ENCODE measurements at places on chromosomes 1 and 21.

GRCh38 chr1:35143737-35144508 is 49.0 kb downstream of the SFPQ start:
- no peak for DNase-seq

- DNase-seq: no peak
Observed at GRCh38 chr1:30420519-30421050, 302.8 kb downstream of the MATN1 start.

GRCh38 chr1:153608742-153609584 is 4.0 kb downstream of the S100A16 start:
- DNase-seq: no peak

- no peak for DNase-seq
Observed at GRCh38 chr1:39103328-39104157, 77.4 kb downstream of the NDUFS5 start.

- DNase-seq: no peak
Observed at GRCh38 chr1:173438675-173439074, 38.5 kb upstream of the PRDX6 start.

GRCh38 chr21:26653430-26653829 is 80.3 kb upstream of the CYYR1 start:
- no peak for DNase-seq

GRCh38 chr1:217521317-217521716 is 109.6 kb downstream of the GPATCH2 start:
- DNase-seq: no peak

DNA sequence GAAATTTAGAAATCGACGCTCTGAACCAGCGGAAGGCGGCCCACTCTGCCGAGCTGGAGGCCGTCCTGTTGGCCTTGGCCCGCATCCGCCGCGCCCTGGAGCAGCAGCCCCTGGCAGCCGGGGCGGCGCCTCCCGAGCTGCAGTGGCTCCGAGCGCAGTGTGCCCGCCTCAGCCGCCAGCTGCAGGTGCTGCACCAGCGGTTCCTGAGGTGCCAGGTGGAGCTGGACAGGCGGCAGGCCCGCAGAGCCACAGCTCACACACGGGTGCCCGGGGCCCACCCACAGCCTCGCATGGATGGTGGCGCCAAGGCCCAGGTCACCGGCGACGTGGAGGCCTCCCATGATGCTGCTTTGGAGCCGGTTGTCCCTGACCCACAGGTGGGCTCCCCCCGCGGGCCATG is 47.0 kb upstream of the DIP2A start:
- DNase-seq: no peak

DNA sequence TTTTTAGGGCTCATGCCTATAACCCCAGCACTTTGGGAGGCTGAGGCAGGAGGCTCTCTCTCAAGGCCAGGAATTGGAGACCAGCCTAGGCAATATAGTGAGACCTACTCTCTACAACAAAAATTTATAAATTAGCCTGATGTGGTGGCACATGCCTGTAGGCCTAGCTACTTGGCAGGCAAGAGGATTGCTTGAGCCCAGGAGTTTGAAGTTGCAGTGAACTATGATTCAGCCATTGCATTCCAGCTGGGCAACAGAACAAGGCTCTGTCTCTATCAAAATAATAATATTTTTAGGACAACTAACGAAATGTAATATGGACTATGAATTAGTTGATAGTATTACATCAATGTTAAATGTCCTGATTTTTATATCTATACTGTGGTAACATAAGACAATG is 68.8 kb upstream of the ARID1A start:
- DNase-seq: no peak

DNA sequence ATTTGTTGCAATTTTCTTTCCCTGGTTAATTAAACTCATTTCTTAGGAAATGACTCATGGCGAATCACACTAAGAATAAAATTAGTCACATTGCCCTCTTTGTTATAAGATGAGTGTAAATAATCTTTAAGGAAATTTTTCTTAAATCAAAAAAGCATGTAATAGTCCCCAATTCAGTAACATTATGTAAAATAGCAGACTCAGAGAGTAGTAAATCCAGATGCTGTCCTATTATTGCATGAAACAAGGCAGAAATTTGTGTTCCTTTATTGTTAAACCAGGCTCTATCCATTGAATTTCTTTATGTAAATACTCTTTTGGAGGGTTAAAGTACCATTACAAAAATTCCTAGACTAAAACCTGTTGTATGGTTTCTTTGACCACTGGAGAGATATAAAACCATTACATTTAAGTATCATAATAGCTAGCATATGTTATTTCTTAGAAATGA is 154.5 kb upstream of the C1orf87 start:
- no peak for DNase-seq

- no peak for DNase-seq
Observed at GRCh38 chr1:181347495-181348390, 135.6 kb upstream of the CACNA1E start.

DNA sequence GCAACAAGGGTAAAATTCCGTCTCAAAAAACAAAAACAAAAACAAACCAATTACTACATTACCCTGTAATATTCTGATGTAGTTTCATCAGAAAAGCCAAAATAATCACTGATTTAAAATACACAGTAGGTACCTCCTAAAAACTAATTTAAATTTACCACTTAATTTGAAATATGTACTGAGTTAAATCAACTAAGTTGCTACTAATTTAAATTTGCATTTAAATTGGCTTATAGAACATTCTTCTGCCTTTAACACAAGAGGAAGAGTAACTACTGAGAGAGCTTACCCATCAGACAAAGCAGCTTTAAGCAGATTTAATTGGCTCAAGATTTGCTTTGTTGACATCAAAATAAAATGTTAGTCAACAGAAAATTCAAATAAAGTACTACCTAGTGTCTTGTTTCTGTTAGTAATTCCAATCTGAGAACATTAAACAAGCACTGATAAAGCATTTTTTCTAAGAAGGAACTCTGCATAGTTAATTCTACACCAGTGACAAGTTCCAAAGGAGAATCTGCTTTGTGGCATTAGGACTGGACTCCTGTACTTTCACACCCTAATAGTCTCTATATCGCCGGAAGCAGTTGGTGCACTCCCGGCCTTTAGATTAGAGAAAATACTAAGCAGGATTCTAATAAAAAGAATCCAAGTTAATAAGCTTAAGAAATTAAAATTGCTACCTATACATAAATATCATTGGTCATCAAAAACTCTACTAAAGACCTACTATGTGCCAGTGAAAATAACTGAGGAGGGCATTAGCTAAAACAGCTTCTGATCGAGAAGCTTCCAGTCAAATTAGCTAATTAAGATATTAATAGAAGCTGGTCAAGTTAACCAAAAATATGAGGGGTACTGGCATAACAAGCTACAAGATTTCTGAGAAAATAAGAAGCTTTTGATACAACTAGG is 8.4 kb downstream of the LUZP1 start:
- no peak for DNase-seq

DNA sequence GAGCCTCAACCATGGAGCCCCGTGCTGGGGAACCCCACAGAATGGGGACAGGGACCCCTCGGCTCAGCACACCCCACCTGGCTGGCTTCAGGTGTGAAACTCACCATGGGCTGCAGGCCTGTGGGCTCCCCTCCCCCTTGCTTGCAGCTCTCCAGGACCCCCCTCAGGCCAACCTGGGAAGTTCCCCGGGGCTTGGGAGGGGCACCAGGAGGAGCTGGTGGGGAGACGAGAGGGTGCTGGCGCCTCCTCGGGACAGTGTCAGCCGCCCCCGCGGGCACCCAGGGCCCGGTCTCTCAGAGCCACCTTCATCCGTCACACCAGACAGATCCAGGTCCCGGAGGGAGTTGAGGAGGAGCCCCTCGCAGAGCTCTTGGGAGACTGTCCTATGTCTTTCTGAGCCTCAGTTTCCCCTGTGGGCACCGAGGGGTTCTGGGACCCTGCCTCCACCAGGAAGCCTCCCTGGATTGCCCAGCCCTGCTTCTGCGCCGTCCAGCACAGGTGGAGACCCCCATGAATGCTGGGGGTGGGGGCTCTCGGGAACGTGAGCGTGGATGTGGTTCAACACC is 657 bp upstream of the TNFRSF18 start:
- DNase-seq: no peak

DNA sequence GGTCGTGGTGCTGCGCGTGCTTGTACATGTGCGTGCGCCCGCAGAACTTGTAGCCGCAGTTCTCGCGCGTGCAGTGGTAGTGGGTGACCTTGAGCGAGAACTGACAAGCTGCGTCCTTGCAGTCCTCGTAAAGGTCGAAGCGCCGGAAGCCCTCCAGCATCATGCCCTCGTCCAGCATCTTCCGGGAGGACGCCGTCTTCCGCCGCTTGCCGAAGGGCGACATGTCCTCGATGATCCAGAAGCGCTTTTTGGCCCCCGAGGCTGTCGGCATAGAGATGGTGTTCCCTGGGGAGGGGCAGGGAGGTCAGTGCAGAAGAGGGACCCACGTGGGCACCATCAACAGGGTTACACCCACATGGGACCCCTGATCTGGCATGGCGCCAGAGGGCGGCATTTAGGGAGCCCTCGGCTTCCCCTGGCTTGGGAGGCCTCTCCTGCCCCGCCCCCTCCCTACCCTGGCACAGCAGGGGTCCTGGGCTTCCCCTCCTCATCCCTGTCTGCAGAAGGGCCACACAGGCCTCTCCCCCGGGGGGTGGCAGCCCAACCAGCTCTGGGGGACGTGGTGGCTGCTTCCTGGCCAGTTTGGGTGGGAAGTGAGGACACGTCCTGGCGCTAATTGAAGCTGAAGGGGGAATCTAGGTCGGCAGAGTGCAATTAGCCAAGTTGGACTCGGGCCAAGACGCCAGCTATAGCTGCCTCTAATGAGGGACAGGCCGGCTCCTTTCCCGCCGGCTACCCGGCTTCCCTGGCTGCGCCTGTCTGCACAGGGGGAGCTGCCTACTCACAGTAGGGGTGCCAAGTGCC is 156.5 kb downstream of the CASZ1 start:
- no peak for DNase-seq

DNA sequence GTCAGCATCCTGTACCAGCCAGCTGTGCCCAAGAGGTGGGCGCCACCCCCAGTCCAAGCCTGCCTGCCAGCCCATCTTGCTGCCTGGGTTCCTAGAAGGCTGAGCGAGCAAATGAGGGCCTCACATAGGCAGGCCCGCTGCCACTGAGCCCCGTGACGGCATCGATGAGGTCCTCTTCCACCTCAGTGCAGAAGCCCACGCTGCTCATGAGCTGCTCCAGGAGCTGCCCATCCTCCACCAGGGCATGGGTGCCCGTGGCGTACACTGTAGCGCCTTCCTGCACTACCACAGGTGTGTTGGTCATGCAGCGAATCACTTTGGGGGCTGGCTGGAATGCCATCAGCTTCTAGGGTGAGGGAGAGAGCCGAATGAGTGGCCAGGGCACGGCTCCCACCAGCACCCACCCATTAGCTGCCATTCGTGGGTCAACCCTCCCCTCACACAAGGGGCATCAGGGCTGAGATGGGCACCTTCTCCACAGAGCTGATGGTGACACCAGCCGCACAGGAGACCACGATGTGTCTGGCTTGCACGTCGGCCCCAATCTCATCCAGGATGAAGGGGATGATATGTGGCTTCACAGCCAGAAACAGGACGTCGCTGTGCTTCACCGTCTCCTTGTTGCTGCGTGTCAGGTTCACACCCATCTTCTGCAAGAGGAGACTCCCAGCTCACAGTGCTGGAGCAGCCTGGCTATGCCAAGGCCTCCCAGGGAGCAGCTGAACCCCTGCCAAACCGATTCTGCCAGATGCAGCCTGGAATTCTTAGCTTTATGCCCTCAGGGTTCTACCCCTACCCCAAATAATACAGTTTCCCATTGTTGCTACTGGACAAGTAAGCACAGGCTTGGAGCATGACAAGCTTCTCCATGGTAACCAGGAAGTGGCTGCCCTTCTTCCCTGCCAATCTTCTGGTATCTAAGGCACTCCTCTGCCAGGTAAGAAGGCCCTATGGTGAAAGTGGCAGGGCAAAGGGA is 2.0 kb downstream of the PYCR2 start:
- DNase-seq: no peak

Data from stimulated activated CD4-positive, alpha-beta T cell treated with anti-CD3 and anti-CD28 coated beads, TNF-alpha, amount 100 ng/mL, for 1 hour (primary cell).